Pancreas (tissue), 10 donors: ENCODE measurements at places on chromosomes 2 and 18.

GRCh38 chr2:69546646-69547045, 96.9 kb downstream of the AAK1 start:
- no peak for DNase-seq

GRCh38 chr2:98697651-98698337, 33.1 kb downstream of the MGAT4A start:
- no peak for DNase-seq

DNA sequence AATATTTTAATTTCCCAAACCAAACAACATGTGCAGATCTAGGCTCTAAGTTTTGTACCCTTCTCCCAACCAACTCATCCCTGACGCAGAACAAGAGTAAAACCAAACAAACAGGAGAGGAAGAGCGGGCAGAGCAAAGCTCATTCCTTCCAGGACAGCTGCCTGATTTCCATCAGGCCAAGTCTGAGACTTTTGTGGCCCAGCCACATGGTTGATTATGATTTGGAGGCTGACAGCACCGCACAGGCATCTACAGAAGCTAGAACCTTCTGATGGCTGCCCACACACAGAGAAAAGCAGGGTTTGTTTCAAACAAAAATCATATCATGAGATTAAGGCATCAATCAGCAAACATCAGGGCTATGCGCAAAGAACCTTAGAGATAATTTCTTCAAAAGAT, 262.6 kb downstream of the TNS1 start:
- no peak for DNase-seq

GRCh38 chr2:126825316-126825715, 73.4 kb upstream of the TEX51 start:
- no peak for DNase-seq

DNA sequence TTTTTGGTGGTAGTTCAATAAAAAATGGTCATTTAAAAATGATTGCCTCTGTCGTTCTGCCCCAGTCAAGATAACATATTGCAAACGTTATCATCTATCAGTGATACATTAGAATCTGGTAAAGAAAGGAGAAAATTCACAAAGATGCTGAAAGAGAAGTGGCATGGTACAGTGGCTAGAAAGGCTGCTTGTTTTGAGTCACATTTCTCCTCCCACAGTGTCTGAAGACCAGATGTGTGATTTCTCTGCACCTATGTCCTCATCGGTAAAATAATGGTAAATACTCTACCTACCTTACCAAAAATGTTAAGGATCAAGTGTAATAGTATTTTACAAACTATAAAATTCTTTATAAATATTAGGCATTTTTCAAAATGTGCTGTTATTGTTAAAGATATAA, 76.1 kb upstream of the NOSTRIN start:
- DNase-seq: no peak

DNA sequence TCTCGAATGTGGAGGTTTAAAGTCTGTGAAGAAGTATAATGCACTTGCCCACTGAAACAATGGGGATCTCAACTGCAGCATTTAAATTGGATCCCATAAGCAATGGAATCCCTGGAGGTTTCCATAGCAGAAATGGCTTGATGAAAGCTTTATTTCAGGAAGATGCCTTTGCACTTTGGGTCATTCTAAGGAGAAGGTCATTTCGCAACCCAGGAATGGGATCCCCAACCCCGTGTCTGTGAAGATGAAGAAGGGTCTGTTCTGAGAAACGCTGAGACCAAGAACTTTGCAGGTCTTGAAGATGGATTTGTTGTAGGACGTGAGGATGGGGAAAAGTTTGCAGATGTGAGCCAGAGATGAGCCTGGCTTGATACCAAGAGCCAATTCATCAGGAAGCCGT, 1.8 kb upstream of the KCNG3 start:
- no peak for DNase-seq

DNA sequence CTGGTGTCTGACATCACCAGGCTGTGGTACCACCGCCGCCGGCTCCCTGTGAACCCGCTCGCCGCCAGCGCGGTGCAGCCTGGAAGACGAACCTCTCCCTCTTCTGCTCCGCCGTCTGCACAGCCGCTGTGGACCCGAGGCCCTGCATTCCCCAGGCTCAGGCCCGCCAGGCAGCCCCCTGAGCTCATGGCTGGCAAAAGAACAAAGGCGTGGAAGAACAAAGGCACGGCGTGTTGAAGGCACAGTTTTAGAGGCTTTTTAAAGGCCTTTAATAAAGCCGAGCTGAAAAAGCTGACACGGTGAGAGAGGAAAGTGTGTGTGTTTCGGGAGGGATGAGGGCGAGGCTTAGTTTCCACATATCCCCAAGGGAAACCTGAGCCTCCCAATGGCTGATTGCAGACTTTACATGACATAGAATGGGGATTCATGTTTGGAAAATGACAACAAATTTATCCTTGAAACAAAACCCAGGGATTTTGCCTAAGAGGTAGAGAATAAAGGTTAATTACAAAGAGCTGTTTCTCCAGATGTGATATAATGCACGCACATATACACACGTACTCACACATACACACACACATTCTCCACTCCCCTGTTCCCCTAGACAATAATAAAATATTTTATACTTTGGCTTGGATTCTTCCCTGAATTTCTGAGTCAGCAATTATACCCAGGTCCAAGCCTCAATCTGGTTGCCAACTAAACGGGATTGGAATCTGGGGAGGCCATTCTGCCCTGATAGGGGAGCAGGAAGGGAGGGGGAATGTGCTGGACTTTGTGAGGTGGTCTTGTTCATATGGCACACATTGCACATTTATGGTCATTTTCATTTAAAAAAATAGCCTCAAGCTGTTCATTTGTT, 39.7 kb downstream of the RFX8 start:
- DNase-seq: no peak

- DNase-seq: no peak
Observed at GRCh38 chr2:229849073-229849472, 72.7 kb downstream of the TRIP12 start.

DNA sequence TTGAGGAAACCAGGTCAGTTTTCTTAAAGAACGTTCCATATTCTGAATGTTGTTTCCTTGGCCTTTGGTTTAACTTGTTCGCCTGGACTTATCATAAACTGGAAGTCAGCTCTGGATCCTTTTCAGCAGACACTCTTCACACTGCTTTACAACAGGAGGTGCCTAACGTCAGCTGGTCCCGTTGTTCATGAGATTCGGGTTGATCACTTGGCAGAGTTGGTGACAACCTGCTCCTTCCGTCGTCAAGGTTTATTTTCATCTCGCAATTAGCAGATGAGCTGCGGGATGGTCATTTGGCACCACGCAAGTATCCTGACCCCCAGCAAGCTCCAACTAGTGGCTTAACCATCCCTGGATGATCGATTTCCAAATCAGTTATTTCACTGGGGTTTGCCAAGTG, 23.0 kb upstream of the BIN1 start:
- DNase-seq: no peak

GRCh38 chr18:23131693-23132319, 3.5 kb upstream of the CABLES1 start:
- DNase-seq: no peak

DNA sequence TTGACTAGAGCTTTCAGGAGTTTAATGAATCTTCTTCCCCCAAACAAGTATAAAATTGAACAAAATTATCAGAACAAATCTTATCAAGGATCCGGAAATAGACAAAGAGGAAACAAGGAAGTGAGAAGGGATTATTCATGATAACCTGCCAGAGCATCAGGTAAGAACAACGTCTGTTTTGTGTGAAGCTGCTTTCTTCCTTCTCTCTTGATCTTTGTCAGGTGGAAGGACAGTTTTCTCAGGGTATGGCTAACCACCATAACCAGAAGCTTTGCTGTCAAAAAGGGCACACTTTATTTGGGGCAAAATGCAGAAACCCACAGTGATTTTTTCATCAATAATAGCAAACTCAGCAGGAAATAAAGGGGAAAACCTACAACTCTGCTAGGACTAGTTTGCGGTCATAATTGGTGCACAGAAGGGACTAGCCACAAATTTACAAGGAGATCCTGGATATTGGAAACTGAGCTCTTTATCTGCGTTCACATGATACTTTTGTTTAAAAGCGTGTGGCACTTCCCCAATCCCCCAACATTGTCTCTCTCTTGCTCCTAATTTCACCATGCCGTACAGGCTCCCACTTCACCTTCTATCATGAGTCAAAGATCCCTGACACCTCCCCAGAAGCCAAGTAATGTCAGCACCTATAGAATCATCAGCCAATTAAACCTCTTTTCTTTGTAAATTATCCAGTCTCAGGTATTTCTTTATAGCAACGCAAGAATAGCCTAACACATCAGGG, 124.2 kb downstream of the FSIP2 start:
- no peak for DNase-seq

- no peak for DNase-seq
Observed at GRCh38 chr2:7880126-7880525, 801.7 kb upstream of the ID2 start.

DNA sequence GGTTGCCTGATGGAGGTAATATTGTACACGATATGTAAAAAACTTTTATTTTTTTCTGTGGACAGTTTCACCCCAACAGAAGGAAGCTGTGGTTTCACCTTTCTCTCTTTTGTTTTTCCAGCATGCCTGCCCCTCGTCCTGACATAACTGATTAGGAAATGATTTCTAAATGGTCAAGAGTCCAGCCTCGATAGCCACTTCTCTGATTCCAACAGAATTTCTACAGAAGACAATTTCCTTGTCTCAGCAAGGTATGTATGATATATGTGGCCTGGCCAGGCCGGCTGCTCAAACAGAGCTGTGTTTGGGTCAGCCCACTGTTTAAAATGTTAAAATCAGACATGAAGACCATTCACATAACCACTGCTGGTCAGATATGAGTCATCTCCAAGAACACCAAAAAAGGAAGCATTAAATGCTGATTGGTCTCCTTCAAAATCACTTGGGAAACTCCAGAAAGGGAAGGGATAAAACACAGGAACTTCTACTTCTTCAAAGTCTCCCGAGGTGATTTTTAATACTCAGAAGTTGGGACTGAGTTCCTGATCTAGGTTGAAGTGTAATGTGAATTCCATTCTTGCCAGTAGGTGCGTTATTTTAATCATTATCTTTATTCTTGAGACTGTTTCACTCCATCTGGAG, 22.3 kb downstream of the ATP8B1 start:
- no peak for DNase-seq

DNA sequence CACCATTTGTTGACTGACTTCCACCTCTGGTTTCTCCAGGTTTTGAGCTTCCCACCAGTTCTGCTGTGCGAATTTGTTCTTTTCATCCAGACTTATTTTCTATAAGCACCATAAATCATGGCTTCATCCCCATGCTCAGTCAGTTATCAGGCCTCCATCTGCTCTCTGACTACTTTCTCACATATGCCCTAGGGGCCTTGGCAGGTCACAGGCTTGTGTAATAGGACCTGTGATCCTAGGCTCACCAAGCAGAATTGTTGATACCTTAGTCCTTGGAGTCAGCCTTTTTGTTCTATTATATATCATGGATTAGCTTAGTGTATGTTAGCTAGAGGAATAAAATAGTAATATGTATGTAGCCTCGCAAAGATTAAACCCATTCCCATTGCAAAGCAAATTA, 284.2 kb upstream of the TANK start:
- DNase-seq: no peak

DNA sequence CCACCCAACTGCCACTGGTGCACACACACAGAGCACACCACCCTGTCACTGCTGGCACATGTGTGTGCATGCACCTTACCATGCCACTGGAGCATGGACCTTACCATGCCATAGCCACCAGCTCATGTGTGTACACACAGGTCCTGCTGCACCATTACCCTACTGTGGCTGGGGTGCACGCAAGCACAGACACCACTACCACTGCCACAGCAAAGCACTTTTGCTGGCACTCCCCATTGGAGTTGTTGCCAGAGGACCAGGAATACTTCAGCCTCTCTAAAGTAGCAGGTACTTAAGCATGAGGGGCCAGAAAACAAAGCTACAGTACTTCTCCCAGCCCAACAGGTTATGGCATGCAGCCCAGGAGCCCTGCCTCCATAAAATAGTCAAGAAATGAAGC, 404.8 kb downstream of the MBD2 start:
- DNase-seq: no peak

GRCh38 chr18:44170208-44170880, 510.3 kb upstream of the SETBP1 start:
- no peak for DNase-seq

DNA sequence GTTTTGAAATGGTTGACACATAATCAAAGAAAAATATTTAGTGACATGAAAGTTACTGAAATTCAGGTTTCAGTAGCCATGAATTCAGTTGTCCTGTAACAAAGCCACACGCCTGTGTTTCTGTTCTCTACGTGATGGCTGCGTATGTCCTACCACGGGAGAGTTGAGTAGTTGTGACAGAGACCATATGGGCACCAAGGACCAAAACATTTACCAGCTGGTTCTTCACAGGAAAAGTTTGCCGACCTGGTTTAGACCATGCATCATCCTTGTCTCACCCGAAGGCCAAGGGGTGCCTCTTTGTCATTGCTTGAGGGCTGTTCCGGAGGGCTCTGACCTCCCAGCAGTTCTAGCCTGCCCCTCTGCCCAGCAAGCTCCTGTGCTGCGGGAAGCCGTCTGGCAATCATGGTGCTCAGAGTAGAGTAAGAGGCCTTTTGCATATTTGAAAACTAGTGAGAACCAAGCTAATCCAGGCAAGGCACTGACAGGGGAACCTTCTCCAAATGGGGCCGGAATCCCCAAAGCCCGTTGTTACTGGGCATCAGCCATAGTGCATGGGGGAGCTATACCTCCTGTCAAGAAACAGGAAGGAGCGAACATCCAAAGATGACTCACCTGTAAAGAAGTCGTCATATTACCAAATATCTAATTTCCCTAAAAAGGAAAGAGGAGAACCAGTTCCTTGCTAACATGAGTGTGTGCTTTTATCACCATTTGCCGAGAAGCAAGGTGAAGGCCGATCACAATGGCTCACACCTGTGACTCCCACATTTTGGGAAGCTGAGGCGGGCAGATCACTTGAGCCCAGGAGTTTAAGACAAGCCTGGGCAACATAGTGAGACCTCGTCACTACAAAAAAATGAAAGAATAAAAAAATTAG, 92.6 kb upstream of the RAB12 start:
- no peak for DNase-seq

DNA sequence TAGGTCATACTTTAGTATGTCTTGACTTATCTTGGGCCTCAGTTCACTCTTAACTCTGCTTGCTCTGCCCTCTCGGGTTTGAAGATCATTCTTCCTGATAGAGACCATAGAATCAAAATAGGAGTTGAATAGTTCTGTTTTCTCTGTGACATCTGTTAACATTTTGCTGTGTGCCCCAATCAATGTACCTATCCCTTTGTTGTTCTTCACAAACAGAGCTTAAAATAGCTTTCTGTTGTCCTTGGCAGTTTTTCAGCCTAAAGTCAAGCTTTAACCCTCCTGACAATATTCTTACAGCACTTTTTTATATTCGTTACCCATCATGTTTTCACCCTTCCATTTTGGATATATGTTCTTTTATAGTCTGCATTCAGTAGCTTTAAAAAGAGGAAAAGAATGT, 724.5 kb upstream of the FANCL start:
- DNase-seq: no peak

GRCh38 chr2:59276917-59277316, 1035.8 kb upstream of the FANCL start:
- no peak for DNase-seq

DNA sequence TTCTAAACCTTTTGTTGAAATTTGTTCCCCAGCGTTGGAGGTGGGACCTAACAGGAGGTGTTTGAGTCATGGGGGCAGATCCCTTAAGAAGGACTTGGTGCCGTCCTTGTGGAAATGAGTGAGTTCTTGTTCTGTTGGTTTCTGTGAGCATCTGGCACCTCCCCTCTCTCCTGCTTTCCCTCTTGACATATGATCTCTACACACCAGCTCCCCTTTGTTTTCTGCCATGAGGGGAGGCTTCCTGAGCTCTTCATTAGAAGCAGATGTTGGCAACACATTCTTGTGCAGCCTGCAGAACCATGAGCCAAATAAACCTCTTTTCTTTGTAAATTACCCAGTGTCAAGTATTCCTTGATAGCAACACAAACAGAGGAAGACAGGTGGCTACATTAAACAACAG, 23.8 kb downstream of the NABP1 start:
- no peak for DNase-seq
